Islet precursor cell (in vitro differentiated cells): ENCODE measurements at places on chromosomes 12 and 14.

- no peak for DNase-seq
Measured at GRCh38 chr12:69996241-69996640, 171.2 kb downstream of the MYRFL start.

GRCh38 chr14:34081576-34082136, 130.8 kb upstream of the EGLN3 start:
- no peak for DNase-seq

GRCh38 chr14:68718023-68718990, 74.6 kb downstream of the ZFP36L1 start:
- DNase-seq: no peak

DNA sequence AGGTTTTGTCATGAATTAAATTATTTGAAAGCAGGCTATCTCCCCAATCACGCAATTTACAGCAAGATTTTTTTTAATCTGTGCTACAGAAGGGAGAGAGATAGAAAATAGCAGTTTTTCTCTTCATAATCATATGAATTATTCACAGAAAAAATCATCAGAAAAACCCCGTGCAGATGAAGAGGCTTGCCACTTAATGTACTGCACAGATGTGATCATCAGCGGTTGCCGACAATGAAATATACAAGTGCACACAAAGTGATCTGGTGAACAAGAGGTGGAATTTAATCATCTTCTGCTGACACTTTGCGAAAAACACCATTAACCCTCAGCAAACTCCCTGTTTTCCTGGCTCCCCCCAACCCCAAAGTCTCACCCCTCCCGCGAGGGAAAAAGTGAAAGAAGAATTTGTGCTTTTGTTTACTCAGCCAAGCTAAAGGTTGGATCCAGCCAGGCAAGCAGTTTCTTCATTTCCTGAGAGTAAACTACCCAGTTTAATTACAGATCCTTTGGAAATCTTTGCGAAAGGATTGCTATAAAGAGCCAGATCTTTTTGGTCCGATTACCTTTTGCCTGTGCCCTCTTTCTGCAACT, 3.1 kb upstream of the LMO3 start:
- DNase-seq: no peak

DNA sequence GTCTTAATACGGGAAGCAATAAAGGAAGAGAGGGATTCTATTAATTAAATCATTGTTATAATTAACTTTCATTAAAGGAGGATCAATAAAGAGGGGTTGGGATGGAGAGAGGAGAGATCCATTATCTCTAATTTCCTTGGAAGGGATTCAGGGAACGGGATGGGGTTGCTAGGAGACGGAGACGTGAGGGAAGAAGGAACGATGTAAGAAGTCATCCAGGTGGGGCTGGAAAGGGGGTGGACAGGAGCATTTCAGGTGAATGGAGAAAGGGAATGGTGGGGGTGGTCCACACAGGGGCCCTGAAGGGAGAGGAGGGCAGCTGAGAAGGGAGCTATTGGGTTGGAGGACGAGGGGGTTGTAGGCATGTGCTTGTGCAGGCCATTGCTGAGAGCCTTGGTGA, 17.2 kb downstream of the CALCOCO1 start:
- no peak for DNase-seq

DNA sequence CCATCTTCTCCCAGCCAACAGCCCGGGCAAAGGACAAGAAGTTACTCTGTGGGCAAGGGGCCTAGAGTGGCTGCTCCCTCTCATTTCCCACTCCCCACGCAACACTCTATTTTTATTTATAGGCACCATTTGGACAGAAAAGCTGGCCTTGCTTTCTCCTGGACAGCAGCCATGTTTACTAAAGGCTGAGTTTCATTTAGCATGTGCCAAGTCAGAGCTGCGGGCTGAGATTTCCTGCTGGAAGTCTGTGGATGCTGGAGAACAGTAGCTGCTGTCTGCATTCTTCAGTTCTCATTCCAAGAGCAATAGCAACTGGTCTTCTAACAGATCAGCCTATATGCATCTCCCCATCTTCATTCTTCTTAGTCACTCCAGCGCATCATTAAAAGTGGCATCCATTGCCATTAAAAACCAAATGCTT, 8.3 kb downstream of the COL2A1 start:
- DNase-seq: no peak

DNA sequence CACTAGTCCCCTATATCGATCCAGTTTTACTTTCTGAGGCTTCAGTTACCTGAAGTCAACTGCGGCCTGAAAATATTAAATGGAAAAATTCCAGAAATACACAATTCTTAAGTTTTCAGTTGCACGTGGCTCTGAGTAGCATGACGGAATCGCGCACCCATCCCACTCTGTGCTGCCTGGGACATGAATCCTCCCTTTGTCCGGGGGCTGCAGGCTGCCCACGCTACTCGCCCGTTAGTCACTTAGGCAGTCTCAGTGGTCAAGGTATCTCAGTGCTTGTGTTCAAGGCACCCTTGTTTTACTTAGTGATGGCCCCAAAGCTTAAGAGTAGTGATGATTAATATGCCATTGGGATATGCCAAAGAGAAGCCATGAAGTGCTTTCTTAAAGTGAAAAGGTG, 46.6 kb downstream of the LGMN start:
- no peak for DNase-seq

- peak; percentile 69 for DNase-seq
Measured at GRCh38 chr12:56188131-56188777, 1.0 kb downstream of the SMARCC2 start.

- no peak for DNase-seq
Measured at GRCh38 chr12:6229224-6230218, 29.3 kb downstream of the CD9 start.

DNA sequence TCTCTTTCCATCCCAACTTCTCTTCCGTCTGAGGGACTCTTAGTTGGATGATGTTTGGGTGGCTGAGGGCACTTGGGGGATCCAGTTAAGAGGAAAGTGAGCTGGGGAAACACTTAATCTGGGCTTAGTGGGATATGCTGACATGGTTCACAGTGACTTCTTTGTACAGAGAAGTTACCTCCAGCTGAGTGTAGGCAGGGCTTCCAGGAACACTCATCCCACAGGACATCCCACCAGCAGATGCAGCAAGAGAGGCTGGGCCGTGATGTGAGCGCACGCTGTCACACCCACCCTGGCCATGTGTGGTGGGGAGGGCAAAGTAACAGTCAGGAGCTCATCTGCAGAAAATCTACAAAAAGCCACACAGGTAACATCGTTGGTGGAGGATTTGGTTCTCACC, 832 bp upstream of the CACNA2D4 start:
- peak; percentile 49 for DNase-seq

DNA sequence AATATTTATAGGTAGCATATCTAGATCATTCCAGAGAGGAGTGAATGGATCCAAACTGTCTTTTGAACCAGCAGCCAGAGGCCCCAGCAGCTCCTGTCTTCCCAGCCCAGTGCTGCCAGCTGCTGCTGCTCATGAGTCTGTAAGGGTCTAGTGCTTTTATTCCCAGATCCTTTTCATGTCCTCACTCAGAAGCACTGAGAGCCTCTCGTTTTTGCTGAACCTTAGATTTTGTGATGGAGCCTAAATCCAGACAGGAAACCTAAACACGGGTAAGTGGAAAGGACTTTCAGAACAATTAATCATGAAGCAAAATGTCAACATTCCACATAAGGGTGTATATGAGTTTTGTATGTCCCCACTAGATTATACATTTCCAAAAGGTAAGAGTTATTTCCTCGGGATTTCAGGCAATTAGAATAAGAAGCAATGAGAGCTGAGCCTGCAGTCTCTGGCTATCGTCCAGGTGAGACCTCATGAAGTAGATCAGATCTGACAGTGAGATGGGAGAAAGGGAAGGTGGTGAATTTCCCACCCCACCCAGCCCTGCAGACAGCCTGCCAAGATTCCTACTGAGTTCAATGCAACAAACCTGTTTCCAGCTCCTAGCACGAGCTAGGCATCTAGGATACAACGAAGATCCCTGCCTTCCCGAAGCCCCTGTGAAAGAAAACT, 84.4 kb downstream of the NINJ2 start:
- DNase-seq: peak; percentile 61

DNA sequence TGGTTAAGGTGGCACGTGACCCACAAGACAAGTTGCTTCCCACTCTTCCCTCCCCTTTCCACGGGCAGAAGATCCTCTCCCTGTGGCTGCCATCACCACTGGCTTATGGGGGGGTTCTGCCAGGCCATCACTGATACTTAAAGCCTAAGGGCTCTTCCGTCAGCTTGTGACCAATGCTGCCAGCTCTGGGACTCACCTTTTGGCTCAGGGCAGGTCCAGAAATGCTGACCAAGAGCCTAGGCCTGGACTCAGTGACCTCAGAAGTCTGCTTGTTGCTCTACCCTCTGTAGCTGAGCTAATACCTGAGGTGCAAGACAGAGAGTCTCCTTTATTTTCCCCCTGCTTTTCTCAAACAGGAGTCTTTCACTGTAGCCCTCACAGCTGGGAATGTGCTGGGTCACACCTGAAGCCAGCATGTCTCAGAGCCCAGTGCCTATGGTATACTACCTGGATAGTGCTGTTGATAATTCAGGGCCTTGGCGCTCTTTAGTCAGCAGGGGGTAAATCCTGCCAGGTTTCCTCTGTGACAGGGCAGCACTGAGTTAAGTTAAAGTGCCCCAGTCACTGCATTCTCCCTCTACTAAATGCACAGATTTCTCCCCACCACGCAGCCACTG, 19.7 kb downstream of the FGD4 start:
- peak; percentile 52 for DNase-seq

- DNase-seq: peak; percentile 80
Measured at GRCh38 chr12:51218607-51219161, 822 bp upstream of the POU6F1 start.

DNA sequence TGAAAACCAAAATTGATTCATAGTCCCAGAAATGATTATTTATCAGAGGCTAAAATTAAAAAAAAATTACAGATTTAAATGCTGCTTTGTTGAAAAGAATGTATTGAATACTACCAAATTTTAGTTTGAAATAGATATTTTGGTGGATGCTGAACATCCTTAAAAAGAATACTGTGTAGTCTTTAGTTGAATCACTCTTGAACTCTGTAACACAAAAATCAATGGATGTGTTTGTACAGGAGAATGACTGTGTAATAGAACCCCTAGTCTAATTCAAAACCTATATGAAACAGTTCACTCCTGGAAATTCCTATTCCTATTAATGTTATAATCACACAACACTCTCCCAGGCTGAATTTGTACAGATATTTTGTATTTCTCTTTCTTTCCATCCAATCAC, 1.5 kb upstream of the TSPAN8 start:
- no peak for DNase-seq

- DNase-seq: peak; percentile 86
Measured at GRCh38 chr12:69896653-69897381, 71.8 kb downstream of the MYRFL start.

GRCh38 chr12:29053567-29053966, 95.5 kb upstream of the FAR2 start:
- no peak for DNase-seq

DNA sequence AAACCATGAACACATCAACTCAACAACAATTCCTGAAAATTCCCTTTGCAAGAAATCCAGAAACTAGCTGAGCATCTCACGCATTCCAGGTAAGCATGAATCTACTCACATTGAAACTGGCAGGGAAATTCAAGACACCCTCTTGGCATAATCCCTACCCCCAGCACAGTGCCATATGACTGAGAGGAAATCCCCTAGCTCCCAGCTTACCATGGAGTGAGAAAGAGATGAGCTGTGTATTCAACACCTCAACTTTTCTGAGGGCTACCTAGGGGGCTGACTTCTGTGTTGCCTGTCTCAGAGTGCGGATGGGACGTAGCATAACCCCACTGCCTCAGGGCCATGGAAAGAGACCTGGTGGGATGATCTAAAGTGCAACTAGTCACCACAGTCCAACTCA, 37.7 kb upstream of the GPR132 start:
- DNase-seq: no peak

DNA sequence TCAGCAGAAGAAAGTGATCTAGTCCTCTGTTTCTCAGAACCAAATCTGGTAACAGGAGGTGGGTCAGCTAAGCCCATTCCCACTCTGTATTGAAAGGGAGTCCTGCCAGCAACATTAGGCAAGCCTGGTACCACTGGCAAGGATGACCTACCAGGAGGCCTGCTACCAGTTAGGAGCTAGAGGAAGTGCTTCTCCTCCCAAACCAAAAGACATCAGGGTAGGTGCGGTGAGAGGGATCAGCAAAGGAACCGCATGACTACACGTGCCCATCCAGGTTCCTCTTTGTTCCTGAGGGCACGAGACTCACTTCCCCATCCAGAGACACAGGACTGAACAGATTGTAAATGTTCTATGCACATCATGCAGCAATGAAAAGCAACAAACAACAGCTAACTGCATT, 2.8 kb downstream of the KLRC4 start:
- DNase-seq: no peak
